T-helper 9 cell (primary cell): ENCODE measurements at places on chromosomes 7 and 10.

- DNase-seq: no peak
Measured at GRCh38 chr7:138468244-138469123, 8.4 kb downstream of the TRIM24 start.

DNA sequence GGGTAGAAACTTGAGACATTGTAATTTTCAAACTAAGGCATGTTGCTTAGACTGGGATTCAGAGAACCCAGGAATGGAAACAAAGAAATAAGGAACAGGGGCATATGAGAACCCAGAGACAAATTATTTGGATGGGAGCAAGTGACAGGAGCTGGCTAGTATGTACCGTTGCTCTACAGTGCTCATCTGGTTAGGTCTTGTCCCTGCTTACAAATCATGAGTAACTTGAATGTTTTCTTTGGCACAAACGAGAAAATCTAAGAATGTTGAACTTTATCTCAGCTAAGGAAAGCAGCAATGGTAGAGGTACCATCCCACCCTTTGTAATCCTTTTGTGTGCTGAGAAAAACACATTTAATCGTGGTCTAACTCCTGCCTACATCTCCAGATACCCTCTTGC, 116.0 kb upstream of the IMMP2L start:
- DNase-seq: no peak

- no peak for DNase-seq
Measured at GRCh38 chr10:126235091-126235978, 152.9 kb downstream of the ADAM12 start.

DNA sequence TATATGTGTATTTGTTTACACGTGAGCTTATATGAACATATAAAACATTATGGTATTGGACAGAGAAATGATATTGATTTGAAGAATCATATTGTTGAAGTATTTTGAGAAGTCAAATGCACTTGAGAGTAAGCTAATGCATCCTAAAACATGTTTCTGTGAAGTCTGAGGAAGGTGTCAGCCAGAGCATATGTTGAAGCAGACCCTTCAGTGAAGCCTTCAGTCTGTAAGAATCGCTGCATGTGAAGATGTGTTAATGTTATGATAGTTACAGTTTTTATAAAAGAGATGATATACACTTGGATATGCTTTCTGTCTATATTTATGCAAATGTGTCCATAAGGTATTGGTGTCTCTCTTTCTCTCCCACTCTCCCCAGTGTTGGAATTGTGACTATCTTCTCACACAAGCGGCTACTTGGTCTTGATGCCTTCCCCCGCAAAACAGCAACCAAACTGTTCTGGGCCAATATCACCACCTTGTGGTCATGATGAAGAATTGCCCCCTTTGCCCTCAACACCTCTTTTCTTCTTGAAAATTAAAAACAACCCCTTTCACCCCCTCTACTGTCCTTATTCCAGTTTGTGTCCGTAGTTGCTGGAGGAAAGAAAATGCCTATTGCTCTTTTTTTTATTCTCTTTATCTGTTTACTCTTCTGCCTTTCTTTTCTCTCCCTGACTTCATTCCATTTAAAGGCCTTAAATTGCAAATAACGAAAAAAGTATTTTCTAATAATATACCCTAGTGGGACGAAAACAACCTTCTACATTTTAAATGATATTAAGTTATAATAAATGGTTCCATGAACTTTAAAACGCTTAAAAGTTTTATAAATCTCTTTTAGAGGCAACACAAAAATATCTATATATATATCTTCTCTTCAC, 64.9 kb downstream of the IKZF1 start:
- no peak for DNase-seq

GRCh38 chr7:80632139-80632538, 6.3 kb upstream of the CD36 start:
- DNase-seq: no peak

GRCh38 chr7:103989200-103989784, at the start of gene RELN:
Gene RELN (minus strand): TSS chr7:103989658. CDS start chr7:103989356, 302 bp downstream.
- DNase-seq: no peak

- DNase-seq: no peak
Measured at GRCh38 chr7:128162666-128163065, 78.4 kb upstream of the LEP start.

DNA sequence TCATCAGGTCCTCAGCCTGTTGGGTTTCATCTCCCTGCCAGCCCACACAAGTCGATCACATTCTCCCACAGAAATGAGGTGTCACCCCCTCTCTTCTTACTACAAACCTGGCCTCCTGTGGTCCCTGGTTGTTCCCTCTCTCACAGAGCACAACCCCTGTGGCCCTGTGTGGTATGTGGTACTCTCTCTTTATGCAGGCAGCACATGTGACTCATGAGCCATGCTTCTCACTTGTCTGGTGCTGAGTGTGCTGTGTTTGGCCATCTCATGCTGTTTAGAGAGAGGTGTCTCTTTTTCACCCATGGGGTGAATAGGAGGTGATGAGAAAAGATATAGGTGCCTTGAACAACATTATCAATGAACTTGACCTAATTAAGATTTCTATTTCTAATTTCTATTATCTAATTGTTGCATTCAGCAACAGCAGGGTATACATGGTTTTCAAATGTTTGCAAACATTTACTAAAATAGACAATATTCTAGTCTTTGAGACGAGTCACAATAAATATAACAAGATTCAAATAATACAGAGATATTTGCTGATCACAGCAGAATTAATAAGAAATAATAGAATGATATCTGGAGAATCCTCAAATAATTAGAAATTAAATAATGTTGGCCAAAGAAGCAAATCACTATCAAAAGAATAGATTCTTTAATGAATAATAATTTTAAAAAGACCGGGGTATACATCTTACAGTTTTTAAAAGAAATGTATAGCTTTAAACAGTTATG, 633.8 kb upstream of the IGFBP3 start:
- DNase-seq: no peak

DNA sequence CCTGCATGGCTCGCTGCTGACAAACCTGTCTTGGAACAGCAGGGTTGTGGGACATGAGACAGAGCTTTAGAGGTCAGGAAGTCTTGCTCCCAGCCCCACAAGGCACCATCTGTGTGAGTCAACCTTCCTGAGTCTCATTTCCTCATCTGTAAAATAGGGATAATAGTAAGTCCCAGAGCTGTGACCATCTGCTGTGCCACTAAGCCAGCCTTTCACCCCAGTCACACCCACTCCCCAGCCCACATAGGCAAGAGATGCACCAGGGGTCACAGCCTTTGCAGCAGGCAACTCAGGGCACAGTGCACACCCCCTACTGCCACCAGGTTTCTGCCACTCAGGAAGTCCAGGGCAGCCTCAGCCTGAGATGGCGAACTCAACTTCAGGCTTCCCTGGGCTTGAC, 29.4 kb upstream of the CDH23 start:
- DNase-seq: no peak
